ENCODE measurements at places on chromosomes 12 and 14.
A peak's percentile ranks its signal among the peaks of the same experiment; 100 is the strongest.

DNA sequence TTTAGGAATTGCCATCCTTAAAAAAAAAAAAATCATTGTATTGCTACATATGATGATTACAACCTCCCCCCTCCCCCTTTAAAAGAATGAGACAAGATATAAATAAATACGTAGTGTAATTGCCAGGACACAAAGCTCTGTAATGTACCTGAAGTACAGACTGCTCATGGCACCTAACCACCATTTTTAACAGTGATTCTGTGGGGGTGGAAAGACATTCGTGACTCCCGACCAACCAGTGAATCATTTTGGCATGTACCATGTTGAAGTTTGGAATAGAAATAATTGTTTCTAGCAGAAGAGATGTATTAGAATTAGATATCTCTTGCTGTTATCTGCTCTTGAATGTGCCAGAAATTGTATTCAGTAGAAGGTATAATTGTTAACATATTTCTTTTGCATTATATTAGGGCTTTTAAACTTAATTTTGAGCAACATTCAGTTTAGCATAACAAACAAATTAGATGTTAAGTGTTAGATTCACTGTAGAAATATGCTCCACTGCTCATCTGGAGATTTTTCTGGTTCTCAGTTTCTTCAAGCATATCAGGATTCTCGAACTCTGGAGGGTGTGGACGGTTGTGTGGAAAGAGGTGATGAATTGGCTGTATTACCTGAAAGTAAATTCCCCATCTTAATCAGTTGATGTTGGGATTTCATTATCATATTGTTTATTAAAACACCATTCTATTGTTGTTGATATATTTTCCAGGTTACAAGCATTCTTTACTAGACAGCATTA lies 31.1 kb downstream of the FRS2 start:
- DNase-seq, result peak; percentile 50

DNA sequence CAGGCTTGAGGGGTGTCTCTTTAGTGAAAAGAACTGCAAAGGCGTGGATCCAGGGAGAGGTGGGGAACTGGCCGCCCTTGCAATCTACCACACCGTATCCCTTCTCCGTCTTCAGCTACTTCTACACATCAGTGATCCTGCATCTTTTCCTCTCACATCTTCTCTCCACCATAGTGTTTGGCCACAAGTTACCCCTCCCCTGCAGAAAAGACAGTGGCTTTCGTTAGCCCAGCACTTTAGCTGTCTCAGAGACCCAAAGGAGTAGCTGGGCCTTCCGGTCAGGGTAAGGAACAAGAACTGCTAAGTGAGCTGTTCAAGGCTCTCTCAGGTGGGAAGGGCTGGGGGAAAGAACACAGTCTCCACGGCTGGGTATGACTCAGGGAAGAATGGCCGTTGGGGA lies 158.4 kb downstream of the NDUFA12 start:
- no peak for DNase-seq

- no peak for DNase-seq
Measured at GRCh38 chr14:34129927-34130552, 179.2 kb upstream of the EGLN3 start.

DNA sequence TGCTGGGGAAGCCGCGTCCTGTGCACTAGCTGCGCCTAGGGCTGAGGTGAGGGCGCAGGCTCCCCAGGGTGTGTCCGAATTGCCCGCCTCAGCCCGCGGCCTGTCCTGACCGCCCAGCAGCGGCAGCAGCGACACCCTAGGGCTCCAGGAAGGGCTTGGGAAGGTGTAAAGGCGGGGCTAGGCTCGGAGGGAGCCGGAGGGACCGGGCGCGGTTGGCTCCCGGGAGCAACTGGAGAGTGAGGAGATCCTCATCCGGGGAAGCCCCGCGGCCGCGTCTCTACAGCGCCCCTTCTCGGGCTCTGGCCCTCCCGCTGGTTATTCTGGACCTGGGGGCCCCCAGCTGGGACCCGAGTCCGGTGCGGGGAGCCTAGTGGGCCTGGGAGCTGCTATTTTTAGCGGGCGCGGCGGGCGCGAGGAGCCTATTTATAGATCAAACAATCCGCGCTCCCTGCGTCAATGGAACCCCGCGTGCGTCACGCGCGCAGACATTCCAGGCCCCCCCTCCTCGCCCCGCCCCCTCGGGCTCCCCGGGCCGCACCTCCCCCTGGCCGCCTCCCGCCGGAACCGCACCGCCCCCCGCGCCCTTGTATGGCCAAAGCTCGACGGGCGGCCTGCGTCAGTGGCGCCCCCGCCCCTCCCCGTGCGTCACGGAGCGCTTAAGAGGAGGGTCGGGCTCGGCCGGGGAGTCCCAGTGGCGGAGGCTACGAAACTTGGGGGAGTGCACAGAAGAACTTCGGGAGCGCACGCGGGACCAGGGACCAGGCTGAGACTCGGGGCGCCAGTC lies at the start of gene NR4A1:
TSS of gene NR4A1 (plus strand) at position 685 of the 784 bp plus-strand sequence. CDS start 2,887 bp downstream, outside the sequence.
- peak; percentile 98 for DNase-seq

- DNase-seq, result no peak
Measured at GRCh38 chr12:52200086-52200780, 8.4 kb upstream of the KRT80 start.

GRCh38 chr12:113298861-113299545 lies 35.9 kb downstream of the SLC8B1 start:
- DNase-seq, result peak; percentile 67

DNA sequence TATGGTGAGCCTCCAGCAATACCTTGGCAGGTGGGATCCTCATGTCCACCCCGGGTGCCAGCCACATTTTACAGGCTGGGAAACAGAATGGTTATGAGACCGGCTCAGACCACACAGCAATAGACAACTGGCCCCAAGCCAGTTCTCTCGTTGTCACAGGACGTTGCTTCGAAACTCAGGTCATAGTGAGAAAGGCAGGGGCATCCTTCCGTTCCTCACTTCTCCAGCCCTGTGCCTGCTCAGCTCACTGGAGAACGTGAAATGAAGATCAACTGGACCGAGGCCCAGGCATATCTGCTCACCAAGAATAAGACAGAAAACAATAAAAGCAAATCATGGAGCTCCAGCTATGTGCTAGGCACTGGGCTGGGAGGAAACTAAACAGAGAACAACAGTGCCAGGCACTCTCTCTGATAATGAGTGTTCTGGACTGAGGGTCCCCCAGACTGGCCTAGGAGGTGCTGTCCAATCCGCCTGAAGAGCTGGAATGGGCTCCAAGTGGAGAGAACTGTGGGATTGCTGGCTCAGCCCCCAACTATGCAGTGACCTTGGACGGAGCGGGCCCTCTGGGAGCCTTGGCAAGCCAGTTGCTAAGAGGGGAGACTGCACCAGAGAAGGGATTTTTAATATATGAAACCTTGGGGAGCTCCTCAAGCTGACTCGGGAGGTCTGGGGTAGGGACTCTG lies 18.8 kb upstream of the FAIM2 start:
- DNase-seq, result no peak

GRCh38 chr12:109764776-109765445 lies 51.3 kb downstream of the FAM222A start:
- DNase-seq, result no peak

DNA sequence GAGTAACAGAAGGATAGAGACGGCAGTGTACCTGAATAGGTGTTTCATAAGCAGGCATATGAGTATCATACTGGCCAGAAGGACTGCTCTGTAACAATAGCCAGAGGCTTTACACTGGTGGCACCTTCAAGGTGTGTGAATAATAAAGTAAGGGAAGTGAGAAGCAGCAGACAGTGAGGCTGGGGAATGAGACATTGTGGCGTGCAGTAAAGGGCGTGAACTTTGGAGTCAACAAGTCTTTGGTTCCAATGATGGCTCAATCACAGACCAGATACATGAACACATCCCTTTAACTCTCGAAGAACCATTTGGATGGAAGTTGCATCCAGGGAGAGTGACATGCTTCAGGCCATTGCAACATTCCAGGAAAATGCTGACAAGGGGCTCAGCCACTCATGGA lies 32.0 kb upstream of the CCND2 start:
- DNase-seq, result no peak

DNA sequence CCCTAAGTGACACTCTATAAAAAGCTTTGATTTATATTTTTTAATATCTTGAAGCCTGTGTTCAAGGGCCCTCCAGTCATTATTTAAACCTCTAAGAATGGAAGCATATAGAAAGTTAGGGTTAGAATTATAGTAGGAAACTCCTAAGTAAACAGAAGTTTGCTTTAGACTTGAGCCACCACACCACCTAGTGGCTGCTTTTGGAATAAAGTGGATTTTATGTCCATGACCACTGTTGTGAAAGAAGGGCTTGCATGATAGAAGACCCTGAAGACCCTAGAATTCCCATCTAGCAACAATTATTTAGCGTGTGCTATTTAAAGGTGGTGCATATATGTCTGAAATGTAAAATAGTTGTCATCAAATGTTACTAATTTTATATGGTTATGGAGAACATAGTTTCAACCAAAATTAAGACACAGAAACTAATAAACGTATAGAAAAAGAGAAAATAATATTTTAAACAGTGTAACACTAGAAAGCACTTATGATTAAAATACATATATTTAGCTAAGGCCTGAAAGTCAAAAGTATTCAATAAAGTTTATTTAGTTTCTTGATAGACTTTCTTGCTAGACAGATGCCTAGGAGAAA lies 21.3 kb downstream of the LRRIQ1 start:
- DNase-seq, result peak; percentile 20

GRCh38 chr14:63492391-63492790 lies 50.8 kb downstream of the PPP2R5E start:
- DNase-seq, result peak; percentile 74

DNA sequence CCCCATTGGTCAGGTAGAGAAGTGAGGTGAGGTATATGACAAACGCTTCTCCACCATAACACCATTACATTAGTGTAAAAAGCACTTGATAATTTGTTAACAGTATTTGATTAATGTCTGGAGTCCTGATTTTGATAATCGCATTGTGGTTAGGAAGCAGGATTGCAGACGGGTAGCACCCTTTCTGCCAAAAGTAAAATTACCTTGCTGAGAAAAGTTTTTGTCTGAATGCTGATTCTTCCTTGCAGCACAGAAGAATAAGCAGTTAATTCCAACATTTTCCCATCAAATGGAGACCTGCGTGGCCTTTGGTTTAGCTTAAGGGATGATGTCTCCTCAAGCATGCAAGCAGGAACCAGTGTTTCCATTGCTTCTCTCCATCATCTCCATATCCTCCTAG lies 1090.2 kb upstream of the TMEM132C start:
- DNase-seq, result no peak

DNA sequence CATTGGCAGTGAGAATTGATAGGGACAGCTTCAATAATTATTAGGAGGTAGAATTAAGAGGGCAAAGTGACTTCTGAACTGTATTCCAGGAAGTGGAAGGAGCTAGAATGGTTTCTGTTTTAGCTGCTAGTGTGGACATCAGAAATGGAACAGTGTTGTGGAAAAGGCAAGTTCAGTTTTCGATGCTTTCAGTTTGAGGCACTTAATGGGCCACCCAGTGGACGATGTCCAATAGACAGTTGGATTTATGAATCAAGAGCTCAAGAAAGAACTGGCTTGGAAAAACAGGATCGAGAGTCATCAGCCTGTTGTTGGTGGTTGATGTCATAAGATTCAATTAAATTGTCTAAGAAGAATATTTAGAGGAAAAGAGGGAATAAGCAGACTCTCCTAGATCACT lies 136.3 kb downstream of the DYRK2 start:
- no peak for DNase-seq

DNA sequence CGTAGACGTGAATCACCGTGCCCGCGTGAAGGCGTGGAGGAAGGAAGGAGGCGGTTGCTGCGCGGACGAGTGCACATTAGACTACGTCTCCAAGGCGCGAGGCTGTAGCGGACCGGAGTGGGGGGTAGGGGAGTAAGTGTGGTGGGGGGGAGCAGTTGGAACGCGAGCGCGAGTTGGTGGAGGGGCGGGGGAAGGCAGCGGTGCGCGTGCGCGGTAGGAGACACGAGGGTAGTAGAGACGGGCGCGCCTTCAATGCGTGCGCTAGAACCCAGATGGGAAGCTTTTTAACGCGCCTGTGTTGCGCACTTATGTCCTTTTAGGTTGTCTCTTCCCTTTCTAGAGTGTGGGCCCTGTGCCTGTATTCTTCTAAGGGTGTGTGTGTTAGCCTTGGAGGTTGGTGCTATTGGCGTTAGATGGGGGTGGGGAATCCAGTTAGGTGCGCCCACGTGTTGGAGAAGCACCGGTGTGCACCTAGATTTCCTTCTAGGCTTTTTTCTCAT lies 604 bp downstream of the EIF4B start:
- DNase-seq, result peak; percentile 91

DNA sequence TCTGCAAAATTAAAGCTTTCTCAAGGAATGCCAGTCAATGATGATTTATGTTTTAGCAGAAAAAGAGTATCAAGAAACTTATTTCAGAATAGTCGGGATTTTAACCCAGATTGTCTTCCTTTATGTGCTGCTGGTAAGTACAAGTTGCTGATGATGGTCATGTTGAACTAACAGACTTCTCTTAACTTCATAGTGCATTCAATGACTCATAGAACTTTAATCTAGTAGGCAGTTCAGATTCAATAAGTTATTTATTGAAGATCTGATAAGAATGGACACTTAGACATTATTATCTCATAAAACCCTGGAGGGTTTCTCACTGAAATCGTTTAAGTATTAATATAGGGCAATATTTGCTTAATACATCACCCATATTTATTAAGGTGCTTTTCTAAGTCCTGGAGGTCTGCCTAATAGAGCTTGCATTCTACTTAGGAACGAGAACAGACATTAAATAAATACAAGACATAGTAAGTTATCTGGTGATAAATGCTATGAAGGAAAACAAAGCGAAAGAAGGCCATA lies 33.8 kb downstream of the TOGARAM1 start:
- no peak for DNase-seq

GRCh38 chr12:50240096-50240791 lies 43.1 kb downstream of the LIMA1 start:
- DNase-seq, result no peak

- peak; percentile 9 for DNase-seq
Measured at GRCh38 chr14:45526715-45527549, 273.9 kb upstream of the MIS18BP1 start.

DNA sequence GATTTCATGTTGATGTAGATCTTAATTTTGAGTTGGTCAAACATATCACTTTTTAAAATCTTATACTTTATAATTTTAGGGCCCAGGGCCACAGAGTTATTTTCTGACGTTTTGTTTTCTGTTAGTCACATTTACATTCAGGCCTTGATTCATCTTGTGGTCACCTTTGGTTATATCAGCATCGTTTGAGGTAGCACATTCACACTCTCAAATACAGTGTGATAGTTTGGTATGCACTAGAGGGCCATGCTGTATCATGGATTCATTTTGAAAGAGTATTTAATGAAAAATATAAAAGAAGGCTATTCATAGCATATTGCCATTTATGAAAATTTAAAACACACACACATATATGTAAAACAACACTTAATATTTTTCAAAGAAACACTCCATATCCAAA lies 274.6 kb downstream of the RAD51B start:
- no peak for DNase-seq

DNA sequence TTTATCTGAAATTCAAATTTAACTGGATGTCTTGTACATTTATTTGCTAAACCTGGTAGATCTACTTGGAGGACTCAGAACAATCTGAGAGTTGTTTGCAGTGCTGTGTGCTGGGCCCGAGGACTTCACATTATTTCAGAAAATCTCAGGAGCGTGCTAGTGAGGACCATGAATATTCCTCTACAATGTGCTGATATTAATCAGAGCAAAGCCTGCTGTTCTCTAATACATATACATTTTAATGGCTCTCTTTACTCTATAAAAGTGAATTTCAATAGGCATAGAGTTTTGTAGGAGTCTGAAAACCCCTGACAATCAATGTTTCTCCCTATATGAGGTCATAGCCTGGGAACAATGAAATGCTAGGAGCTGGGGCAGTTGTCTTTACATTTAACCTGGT lies 144.3 kb downstream of the NEDD1 start:
- DNase-seq, result no peak

All from AG20443 (cell line).